ENCODE measurements at places on chromosomes 3 and 15.

GRCh38 chr3:2535206-2535605, 436.5 kb downstream of the CNTN4 start:
- DNase-seq, result no peak

DNA sequence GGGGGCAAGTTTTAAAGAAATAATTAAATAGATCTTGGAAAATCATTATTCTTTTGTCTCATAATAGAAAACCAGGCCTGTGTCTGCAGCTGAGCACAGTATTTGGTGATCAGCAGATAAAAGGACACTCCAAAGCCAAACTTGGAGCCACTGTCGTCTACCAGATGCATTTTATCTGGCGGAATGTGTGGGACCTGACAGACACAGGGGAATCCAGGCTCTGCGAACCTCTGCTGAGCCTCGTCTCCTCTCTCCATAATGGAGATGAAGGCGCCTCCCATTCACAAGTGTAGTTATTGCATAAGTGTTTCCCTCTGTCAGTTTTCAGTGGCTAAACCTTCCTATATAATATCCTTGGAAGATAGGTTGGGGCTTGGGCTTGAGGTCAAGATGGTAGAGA, 42.1 kb downstream of the EEFSEC start:
- DNase-seq, result no peak

- peak; percentile 40 for DNase-seq
Observed at GRCh38 chr15:57866149-57866736, 159.7 kb downstream of the POLR2M start.

GRCh38 chr3:150447631-150448465, 39.8 kb downstream of the TSC22D2 start:
- DNase-seq, result no peak

DNA sequence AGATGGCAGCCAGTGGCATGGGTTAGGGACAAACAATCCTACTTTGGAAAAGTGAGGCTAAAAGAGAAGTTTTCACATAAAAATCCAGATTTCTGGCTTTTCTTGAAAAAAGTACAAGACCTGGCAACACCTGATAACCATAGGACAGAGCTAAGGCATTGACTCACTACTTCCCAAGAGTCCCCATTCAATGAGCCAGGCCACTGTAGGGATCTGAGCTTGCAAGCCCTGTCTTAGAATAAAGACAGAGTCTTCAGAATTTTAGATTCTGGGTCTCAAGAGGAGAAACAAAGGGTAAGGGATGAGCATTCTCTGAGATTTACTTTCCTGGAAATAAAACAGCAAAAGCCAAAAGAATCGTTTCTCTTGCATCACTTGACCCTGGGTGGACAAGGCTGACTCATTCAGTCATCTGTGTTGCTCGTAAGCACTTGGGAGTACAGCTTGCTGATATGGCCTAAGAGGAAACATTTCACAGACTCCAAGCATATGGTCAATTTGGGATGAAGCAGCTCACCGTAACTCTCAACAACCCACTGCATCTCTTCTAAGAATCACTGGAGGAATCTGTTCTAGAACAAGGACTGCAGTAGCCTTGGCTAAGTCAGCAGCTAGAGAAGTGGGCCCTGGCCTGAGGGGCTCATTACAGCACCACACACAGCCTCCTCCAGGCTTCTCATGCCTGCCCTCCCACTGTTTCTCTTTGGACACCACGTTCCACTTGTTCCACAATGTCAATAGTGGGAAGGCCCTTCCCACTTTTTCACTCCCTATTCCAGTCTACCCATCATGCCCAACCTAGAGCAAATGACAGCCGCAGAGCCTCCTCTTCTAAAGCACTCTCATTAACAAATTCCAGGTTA, 86.2 kb downstream of the RFTN1 start:
- no peak for DNase-seq

Data from right hindlimb (tissue), 1 donor.